ENCODE measurements at places on chromosomes 2 and 18.
A peak's percentile ranks its signal among the peaks of the same experiment; 100 is the strongest.

GRCh38 chr2:238589591-238590460 lies 163.1 kb downstream of the ASB1 start:
- DNase-seq = no peak
- no peak overlapping the region for H3K27ac ChIP-seq
- H3K27me3 ChIP-seq = peaks cover 2% of the 10 kb centered on the region
- no peaks in the 10 kb centered on the region for H3K36me3 ChIP-seq
- H3K4me3 ChIP-seq = no peak overlapping the region
- no peaks in the 10 kb centered on the region for H3K4me1 ChIP-seq

DNA sequence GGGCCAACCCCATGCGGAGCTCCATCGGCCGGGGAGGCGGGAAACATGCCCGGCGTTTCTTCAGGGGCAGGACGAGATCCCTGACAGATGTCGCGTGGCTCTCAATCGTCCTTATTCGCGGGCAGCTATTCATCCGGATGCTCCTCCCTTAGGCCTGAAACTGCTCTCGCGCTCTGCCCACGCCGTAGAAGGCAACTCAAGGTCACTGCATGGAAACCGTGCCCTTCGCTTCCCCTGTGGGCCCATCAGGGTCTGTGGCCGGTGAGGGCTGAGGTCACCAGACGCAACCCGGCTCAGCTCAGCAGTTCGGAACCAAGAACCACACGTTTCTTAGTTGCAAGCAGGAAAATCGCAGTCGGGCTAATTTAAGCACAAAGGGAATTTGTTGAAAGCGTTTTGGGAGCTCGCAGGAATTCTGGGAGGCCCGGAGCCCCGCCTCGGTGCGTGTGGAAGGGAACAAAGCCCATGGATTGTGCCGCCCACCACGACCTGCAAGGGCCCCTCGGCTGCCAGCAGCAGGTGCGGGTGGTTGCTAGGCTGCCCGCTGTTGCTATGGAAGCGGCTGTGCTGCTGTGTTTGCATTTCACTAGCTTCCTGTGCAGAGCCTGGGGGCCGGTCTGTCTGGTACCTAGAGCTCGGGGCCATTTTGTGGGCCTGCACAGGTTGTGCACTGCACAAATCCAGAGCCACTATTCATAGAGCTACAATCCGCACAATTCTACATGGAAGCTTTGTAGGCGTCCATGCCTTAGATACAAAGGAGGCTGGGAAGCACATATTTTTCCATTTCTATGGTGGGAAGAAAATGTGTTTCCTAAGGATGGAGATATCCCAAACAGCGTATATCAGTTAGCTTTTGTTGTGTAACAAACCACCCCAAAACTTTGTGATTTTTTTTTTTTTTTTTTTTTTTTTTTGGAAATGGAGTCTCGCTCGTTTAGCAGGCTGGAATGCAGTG lies 6.0 kb upstream of the ALLC start:
- peak overlapping the region; percentile 96 for H3K27ac ChIP-seq
- H3K27me3 ChIP-seq = peaks cover 2% of the 10 kb centered on the region
- H3K36me3 ChIP-seq = no peaks in the 10 kb centered on the region

GRCh38 chr18:65936678-65937077 lies 185.9 kb downstream of the CDH7 start:
- no peak for DNase-seq
- no peak overlapping the region for H3K4me3 ChIP-seq
- no peak overlapping the region for H3K27ac ChIP-seq

DNA sequence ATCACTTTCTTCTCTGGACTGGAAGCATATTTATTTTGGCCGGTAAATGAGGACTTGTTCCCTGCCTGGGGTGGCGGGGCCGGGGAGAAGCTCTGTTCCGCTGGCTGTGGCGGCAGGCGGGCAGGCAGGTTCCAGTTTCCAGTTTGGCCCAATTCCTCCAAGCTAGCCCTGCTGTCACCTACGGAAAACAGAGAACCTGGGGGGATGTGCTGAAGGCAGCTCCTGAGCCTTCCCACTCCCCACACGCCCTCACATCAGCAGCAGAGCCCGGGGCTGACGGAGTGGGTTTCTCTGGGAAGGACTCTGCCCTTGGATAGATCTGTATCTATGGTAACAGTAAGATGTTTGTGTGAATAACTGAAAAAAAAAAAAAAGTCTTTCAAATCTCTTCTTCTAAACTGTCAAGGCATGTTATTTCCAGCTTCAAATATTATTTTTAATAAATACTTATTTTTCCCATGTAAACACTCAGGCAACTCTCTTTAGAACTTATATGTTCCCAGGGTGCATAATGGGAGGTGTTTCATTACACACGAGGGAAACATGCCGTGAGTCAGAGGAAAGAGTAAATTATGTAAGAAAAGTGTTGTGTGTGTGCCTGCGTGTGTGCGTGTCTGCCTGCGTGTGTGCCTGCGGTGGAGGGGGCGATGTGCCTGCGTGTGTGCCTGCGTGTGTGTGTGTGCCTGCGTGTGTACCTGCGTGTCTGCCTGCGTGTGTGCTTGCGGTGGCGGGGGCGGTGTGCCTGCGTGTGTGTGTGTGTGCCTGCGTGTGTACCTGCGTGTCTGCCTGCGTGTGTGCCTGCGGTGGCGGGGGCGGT lies 116.1 kb upstream of the ZNF516 start:
- no peaks in the 10 kb centered on the region for H3K4me1 ChIP-seq
- no peak overlapping the region for H3K4me3 ChIP-seq
- no peak for DNase-seq

GRCh38 chr2:238097201-238097987 lies 2.7 kb upstream of the ESPNL start:
- H3K27ac ChIP-seq = peak overlapping the region; percentile 75
- DNase-seq = no peak
- no peak overlapping the region for H3K4me3 ChIP-seq
- H3K4me1 ChIP-seq = no peaks in the 10 kb centered on the region
- peaks cover 2% of the 10 kb centered on the region for H3K27me3 ChIP-seq

GRCh38 chr2:235870515-235870914 lies 297.7 kb downstream of the GBX2 start:
- H3K27me3 ChIP-seq = peaks cover 2% of the 10 kb centered on the region
- H3K4me3 ChIP-seq = no peak overlapping the region
- no peak overlapping the region for H3K27ac ChIP-seq
- H3K4me1 ChIP-seq = no peaks in the 10 kb centered on the region
- no peak for DNase-seq
- H3K36me3 ChIP-seq = no peaks in the 10 kb centered on the region

DNA sequence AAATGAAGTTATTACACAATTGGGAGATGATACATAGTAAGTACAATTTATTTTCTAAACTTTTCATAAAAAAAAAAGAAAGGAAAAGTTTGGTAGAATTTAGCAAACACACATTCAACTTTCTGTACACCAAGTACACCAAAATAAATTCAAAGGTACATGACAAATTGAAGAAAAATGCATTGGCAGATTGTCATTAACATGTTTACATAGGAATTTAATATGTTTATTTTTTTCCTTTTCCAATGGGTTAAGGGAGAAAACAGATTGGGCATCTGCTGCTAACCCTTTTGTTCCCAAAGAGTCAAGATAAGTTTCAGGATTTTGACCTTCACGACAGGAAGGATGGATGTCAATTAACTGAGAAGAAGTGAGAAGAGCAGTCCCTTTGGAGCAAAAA lies 620.4 kb downstream of the XIRP2 start:
- no peak for DNase-seq
- no peaks in the 10 kb centered on the region for H3K36me3 ChIP-seq
- no peak overlapping the region for H3K27ac ChIP-seq
- H3K4me1 ChIP-seq = no peaks in the 10 kb centered on the region
- H3K4me3 ChIP-seq = no peak overlapping the region

GRCh38 chr18:12031846-12032245 lies 50.5 kb downstream of the IMPA2 start:
- H3K4me3 ChIP-seq = no peak overlapping the region
- H3K27me3 ChIP-seq = no peaks in the 10 kb centered on the region
- no peak overlapping the region for H3K27ac ChIP-seq
- no peaks in the 10 kb centered on the region for H3K4me1 ChIP-seq
- no peaks in the 10 kb centered on the region for H3K36me3 ChIP-seq

GRCh38 chr2:135913727-135914365 lies 37.6 kb upstream of the MCM6 start:
- H3K27me3 ChIP-seq = no peaks in the 10 kb centered on the region
- H3K27ac ChIP-seq = no peak overlapping the region
- no peak for DNase-seq

GRCh38 chr2:121272596-121272995 lies 12.4 kb downstream of the TFCP2L1 start:
- H3K36me3 ChIP-seq = no peaks in the 10 kb centered on the region
- H3K27ac ChIP-seq = no peak overlapping the region
- DNase-seq = no peak
- H3K27me3 ChIP-seq = no peaks in the 10 kb centered on the region
- no peak overlapping the region for H3K4me3 ChIP-seq
- no peaks in the 10 kb centered on the region for H3K4me1 ChIP-seq

DNA sequence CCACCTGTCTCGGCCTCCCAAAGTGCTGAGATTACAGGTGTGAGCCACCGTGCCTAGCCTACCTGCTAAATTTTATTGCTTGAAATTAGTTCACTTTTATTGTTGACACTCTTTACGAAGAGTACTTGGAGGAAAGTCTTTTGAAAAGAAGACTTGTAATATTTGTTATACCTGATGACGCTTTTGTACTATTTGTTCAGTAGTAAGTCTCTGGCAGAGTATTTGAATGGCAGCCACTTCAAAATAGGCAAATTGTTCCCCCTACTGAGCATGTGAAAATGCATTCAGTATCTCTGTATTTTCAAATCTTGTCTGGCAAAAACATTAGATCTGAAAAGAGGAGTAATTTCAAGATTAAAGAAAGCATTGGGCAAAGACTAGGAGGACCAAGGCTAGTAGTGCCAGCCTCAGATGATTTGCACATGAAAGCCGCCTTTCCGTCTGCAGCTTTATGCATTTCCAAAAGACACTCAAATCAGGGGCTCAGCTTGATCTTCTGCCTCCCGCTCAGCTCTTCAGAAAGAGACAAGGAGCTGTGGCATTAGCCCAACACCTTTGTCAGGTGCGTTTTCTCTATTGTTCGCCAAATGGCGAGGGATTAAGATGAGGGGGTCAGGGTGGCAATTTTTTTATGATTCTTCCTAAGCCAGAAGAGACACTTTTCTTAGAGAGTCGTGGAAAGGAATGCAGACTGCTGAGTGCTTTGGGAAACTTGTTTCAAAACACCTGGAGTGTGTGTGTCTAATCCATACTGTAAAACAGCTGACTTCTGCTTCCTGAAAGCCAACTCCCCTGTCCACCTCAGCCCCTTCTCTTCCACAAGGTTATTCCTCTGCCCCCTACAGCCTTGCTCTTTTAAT lies 18.8 kb upstream of the FOXI3 start:
- no peak overlapping the region for H3K27ac ChIP-seq
- DNase-seq = no peak
- peaks cover 2% of the 10 kb centered on the region for H3K27me3 ChIP-seq
- H3K4me3 ChIP-seq = no peak overlapping the region

GRCh38 chr2:233270951-233271350 lies 19.5 kb downstream of the ATG16L1 start:
- no peak for DNase-seq
- H3K4me1 ChIP-seq = peaks cover 80% of the 10 kb centered on the region
- H3K36me3 ChIP-seq = peaks cover 77% of the 10 kb centered on the region
- H3K4me3 ChIP-seq = peak overlapping the region; percentile 79

DNA sequence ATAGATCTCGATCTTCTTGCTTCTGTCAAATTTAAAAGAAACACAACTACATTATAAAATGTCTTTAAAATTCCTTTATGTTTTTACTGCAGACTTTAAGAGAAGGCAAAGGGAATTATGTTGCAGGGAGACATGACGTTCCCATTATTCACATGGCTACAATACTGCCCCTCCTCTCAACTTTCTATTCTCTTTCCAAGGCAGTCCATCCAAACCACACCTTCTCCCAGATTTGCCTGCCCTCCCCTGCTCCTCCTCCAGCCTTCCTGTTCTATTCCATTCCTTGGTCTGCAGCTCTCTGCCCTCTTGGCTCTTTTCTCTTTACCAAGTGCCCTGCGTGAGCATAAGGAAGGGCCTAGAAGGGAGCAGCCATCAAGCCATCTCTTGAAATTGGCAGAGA lies 61.3 kb downstream of the NABP1 start:
- no peak overlapping the region for H3K4me3 ChIP-seq
- H3K4me1 ChIP-seq = peaks cover 18% of the 10 kb centered on the region
- peaks cover 25% of the 10 kb centered on the region for H3K27me3 ChIP-seq
- H3K27ac ChIP-seq = no peak overlapping the region
- DNase-seq = no peak

DNA sequence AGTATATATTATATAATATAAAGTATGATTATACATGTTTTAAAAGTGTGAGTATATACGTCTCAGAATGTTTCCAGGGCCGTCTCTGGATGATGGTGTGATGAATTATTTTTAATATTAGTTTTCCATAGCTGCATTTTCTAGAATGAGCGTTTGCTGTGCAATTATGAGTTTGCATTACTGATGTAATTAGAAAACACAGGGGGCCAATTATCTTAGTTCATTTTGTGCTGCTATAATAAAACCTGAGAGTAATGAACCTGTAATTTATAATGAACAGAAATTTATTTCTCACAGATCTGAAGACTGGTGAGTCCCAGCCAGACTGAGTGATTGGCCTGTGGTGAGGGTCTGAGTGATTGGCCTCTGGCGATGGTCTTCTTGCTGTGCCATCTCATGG lies 4.0 kb upstream of the HJURP start:
- H3K36me3 ChIP-seq = peaks cover 6% of the 10 kb centered on the region
- DNase-seq = no peak
- H3K4me3 ChIP-seq = no peak overlapping the region
- H3K4me1 ChIP-seq = peaks cover 24% of the 10 kb centered on the region
- no peaks in the 10 kb centered on the region for H3K27me3 ChIP-seq

GRCh38 chr18:34802959-34803358 lies 92.9 kb downstream of the DTNA start:
- H3K36me3 ChIP-seq = no peaks in the 10 kb centered on the region
- H3K4me1 ChIP-seq = no peaks in the 10 kb centered on the region
- no peak for DNase-seq
- no peak overlapping the region for H3K27ac ChIP-seq
- peaks cover 2% of the 10 kb centered on the region for H3K27me3 ChIP-seq

DNA sequence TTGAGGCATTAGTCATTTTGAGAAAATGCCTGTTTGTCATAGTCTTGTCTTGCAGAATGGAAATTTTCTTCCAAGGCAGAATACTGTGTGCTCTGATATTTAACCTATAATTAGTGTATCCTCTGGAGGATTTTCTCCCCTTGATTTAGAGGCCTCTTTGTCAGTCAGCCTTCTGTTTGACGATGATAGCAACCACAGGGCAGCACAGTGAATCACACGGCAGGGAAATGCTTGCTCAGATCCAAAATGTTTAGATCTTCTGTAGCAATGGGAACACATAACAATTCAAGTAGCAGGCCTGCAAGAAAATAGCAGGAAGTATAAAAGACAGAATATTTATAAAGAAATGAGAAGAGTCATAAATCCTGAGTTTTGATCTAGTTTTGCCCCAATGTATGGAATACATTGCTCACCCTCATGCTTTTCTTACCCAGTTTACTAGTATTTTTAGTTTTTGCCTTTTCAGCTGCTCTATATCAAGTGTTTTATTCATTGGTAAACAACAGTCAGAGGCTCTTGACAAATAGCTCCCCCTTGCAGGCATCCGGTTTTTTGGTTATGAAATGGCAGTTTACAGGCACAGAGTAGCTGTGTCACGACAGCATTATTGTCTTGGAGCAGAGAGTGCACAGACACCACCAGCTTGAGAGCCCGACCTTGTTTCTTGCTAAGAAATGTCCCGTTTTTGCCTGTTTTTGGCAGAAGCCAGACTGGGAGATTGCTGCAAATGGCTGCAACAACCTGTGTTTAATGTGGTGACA lies 185.1 kb downstream of the MYO3B start:
- peak; percentile 14 for DNase-seq
- peak overlapping the region; percentile 94 for H3K27ac ChIP-seq
- H3K36me3 ChIP-seq = no peaks in the 10 kb centered on the region
- H3K4me3 ChIP-seq = no peak overlapping the region
- H3K27me3 ChIP-seq = peaks cover 8% of the 10 kb centered on the region
- peaks cover 50% of the 10 kb centered on the region for H3K4me1 ChIP-seq

GRCh38 chr18:7946734-7947377 lies 379.7 kb downstream of the PTPRM start:
- no peaks in the 10 kb centered on the region for H3K36me3 ChIP-seq
- H3K27ac ChIP-seq = peak overlapping the region; percentile 57
- peak; percentile 7 for DNase-seq
